ENCODE measurements at places on chromosomes 6 and 20.

DNA sequence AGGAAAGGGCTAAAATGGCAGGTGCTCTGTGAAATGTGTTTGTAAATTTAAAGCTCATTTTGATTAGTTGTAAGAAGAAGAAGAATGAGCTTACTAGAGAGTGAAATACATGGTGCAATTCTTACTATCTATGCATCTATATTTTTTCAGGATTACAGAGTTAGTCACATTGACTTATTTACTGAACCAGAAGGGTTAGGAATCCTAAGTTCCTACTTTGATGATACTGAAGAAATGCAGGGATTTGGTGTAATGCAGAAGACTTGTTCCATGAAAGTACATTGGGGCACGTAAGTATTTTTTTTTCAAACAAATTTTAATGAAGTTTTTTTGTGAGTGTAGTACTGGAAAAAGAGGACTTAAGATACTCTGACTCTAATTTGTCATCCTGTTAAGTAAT is 99.3 kb downstream of the RTN4IP1 start:
- no peak for DNase-seq

GRCh38 chr6:39076623-39077535 is 28.3 kb downstream of the GLP1R start:
- DNase-seq: no peak

GRCh38 chr6:14542670-14543366 is 425.2 kb downstream of the CD83 start:
- peak; percentile 38 for DNase-seq

DNA sequence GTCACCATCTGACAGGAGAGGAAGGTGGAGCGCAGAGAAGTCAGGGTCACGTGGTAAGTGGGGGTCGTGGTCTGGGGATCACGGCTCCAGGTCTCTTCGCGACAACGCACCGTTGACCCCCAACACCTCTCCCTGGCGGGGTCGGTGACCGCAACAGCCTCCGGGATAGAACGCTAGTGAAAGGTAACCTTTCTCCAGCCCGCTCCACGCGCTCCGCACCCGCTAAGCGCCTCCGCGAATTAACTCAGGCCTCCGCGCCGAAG is 600 bp upstream of the SYNJ2 start:
- no peak for DNase-seq

- no peak for DNase-seq
Observed at GRCh38 chr20:59785986-59786795, 147.2 kb downstream of the SYCP2 start.

DNA sequence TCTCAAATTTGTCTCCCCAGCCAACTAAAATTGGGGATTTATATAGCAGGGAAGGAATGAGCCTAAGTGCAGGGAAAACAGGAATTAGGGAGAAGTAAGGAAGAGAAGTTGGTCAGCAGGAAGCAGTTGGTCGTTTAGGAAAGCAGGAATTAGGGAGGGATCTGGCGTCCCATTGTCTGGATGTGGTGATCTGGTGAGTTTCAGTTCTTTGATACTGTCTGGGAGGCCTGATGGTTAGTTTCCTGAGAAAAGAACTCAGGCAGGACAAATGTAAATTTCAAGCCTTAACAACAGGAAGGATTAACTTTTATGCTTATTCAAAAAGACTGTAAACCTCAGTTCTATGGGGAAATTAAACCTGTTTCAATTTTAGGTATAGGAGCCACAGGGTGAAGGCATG is 116.2 kb upstream of the PRL start:
- DNase-seq: no peak

DNA sequence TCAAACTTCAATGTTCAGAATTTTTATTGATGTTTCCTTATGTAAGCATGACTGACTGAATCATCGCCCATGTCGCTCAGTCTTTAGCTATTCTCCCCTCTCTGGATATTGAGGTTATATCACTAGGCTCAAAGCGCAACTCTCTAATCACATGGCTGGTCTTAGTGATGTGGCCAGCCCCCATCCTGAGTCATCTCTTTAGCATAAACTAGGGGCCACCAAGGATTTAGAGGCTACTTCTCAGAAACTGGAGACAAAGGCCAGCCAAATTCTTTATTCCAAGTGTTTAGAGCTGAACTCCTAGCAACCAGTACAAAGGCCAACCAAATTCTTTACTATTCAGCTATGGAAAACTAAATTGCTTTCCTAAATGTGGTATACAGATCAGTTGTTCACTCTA is 61.4 kb downstream of the FAM135A start:
- no peak for DNase-seq

- no peak for DNase-seq
Observed at GRCh38 chr6:52475307-52475706, 55.2 kb downstream of the EFHC1 start.

DNA sequence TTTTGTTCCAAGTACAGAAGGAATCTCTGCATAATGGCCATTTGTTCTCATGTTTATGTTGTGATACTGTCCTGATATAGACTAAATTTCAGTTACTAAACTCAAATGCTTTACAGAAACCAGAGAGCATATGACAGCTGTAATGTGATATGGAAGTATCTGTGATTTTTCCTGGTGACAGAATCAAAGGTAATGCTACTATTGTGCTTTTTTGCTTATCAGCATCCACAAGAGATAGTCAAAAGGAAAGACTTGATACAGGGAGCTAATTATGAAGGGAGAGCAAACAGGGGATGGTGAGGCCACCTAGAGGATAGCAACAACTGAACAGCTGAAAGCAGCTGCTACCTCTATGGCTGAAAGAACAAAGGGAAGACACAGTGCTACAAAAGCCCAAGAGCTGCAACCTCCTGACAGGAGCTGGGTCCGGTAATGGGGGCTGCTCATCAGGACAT is 181.4 kb downstream of the PHF3 start:
- no peak for DNase-seq

- no peak for DNase-seq
Observed at GRCh38 chr6:106051226-106051625, 34.9 kb upstream of the PRDM1 start.

DNA sequence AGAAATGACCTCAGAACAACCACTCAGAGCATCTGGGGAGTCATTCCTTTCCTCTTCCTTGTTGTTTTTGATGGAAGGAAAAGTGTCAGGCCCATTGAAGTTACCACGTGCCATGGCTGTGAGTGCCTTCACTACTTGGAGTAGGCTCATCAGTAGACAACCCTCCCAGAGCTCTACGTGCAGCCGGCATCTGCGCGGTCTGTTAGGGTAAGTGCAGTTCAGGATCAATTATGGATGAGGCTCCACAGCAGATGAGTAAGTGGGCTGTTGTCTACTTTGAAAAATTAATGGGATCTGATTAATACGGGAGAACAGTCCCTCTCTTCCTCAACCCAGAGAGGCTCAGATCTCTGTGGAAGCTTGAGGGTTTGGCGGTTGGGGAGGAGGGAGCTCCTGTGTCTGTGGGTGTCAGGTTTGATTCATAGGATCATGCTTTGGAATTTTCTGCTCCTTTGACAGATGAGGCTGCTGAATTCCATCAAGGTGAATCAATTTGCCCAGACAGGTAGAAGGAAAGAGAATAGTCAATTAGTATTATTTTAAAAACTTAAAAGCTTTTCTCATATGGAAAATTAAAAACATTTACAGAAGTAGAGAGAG is 93.8 kb upstream of the TOX2 start:
- no peak for DNase-seq

GRCh38 chr20:51379601-51380341 is 162.7 kb downstream of the NFATC2 start:
- DNase-seq: no peak

- no peak for DNase-seq
Observed at GRCh38 chr6:33755070-33755869, 8.6 kb upstream of the IP6K3 start.

- peak; percentile 31 for DNase-seq
Observed at GRCh38 chr6:122610690-122611455, 668 bp downstream of the PKIB start.

DNA sequence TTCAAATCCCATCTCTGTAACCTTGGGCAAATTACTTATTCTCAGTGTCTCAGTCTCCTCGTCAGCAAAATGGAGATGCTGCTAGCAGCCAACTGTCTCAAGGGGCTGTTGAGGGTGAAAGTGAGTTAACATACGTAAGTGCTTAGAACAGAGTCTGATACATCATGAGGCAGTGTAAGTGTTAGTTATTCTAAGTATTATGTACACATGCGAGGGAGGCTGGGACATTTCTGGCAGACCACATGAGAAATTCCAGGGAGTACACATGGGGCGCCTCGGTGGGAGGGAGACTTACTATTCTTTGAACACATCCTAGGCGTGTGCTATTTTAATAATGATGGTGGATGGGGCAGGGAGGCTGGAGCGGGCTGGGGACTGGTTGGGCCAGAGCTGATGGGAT is 99.1 kb downstream of the DLGAP4 start:
- no peak for DNase-seq

DNA sequence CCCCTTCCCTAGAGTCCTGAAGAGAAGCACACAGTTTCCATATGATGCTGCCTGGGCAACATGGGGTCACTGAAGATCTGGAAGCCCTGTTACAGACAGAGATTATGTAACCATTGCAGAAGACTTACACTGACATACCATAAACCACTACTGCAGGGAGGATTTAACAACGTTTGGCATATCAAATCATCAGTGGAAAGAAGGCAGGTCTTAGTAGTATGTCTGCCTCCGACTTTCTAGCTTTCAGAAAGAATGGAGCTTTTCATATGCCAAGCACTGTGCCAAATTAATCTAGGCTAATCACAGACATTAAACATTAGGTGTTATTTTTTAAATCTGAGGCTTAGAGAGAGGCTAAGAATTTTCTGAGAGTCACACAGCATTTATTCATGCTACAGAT is 144.3 kb downstream of the ADGRB3 start:
- no peak for DNase-seq

GRCh38 chr6:149044528-149044927 is 273.0 kb upstream of the TAB2 start:
- no peak for DNase-seq

GRCh38 chr20:52761867-52762266 is 210.3 kb upstream of the TSHZ2 start:
- DNase-seq: no peak

GRCh38 chr20:4569092-4569491 is 152.6 kb upstream of the PRND start:
- DNase-seq: no peak
